ENCODE measurements at places on chromosomes 3 and 15.

GRCh38 chr3:104178680-104179079 lies 1188.0 kb upstream of the ALCAM start:
- no peak for DNase-seq

DNA sequence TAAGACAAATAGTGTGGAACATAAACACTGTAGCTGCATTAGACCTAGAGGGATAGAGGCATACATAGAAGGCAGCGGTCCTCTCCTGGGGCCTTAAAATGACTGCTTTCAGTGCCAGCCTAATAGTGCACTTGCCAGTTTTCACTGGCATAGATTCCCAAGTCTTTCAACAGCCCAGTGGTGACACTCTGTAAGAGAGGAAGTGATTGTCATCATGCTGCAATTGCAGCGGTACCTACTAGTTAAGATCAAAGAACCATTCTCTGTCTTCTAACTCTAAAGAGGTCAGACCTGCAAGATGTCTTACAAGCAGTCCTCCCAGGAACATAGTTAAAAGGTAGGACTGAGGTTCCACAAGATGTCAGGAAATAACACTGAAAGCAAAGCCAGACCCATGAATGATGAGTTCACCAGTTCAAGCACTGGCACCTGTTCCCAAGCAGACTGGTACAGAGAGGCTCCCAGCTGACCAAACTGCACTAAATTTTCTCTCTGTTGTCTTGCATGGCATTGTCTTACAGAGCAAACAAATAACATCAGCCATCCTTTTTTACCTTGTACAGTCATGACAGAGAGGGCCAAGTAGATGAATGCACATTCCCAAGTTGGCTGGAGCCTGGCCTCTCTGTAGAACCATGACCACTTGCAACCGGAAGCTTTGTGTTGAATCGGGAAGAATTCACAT lies 100.5 kb upstream of the SKOR1 start:
- no peak for DNase-seq

GRCh38 chr3:72171463-72171881 lies 386.5 kb upstream of the PROK2 start:
- peak; percentile 78 for DNase-seq

DNA sequence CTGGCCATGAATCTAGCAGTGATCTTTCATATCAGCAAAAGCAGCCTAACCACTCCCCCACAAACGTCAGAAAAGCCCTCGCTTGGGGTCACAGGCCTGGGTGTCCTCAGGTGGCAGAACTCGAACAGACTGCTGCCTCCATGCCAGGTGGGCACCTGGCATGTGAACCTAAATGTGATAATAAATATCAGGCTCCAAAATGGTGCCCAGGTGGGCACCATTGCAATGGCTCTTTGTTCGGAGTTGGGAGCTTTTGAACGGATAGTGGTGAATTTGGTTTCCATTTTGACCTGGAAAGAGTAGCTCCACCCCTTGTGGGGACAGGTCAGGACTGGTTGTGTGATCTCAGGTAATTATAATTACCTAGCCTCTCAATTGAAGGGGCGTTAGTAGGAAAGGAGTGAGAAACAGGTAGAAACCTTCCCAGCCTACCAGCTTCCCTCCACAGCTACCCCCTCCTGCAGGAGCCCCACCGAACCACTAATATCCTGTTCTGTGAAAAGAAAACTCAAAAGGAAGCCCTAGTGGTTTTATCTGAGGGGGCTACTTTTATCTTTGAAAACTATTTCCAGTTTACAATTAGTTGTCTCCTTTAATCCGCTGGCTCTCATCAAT lies 18.1 kb downstream of the MYO1E start:
- DNase-seq, result no peak

DNA sequence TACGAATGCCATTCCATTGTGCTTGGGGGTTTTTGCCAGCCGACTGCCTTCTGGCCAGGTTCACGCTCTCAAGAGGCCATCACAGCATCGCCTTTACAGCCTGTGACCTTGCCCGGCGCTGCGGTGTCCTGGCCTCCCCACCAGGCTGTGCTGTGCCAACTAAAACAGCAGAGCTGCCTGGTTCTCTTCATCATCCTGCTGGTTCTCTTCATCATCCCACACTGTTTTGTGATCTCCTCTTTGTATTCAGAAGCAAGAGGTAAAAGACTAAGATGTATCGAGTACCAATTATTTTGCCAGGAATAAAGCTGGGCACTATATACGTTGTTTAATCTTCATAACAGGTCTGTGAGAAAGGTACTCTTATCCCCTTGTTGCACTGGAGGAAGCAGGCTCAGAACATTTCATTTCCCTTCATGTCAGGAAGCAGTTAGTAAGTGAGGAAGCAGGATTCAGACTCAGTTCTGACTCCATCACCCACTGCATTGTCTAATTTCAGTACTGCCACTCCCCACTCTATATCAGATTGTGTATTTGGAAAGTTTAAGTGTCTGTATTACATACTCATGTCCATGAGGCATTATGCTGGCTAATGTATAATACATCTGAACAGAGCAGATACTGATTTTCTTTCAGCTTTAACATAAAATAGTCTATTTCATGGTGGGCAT lies 92.7 kb downstream of the LRRC28 start:
- peak; percentile 22 for DNase-seq

GRCh38 chr3:141152801-141153678 lies 78.6 kb upstream of the PXYLP1 start:
- DNase-seq, result no peak

GRCh38 chr15:25739687-25740121 lies 123.4 kb downstream of the ATP10A start:
- DNase-seq, result peak; percentile 57

DNA sequence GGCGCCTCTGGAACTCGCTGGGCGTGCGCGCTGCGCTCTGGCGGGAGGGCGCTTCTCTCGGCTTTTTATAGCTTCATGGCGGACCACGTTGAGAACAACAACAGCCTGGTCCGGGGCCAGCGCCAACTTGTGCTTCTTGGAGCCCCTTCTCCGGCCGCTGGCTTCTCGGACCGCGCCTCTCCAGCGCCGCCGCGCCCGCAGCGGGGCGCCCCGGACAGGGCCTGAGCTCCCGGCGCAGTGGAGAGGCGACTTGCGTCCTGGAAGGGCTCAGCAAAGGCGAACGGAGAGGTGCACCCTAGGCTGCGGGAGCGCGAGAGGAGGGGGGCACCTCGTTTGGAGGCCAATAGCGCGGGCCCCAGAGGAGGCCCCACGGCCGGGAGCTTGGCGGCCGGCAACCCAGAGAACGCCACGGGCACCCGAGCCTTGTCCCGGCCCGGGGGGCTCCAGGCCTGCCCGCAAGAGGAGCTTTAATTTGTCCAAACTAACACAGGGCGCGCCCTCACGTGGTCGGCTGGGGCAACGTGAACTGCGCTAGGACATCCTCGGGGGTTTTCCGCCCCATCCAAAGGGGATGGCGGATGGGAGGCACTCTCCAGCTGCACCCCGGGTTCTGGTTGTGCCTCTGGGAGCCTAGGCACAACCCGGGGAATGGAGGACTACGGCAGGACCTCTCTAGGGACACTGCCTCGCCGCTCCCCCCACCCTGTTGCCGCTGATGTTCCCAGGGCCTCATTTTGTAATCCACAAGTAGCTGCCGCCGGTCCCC lies 37.8 kb downstream of the HMCES start:
- DNase-seq, result peak; percentile 86

DNA sequence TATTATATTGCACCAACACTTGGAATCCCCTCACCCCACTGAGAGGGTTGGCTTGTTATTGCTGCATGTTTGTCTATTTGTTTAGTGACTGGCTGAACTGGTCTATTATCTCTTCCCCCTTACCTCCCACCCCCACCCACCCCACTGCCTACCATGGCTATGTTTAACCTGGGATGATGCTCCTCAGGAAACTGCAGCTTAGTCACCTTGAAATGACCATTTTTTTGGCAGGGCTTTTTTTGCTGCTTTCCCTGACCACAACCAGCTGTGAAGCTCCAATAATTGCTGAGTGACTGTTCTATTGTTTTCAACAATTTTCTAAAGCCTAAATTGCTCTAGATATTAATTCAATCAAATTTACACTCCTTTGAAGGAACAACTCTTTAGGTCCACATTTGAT lies 137.9 kb upstream of the CADM2 start:
- no peak for DNase-seq

GRCh38 chr3:128215290-128215689 lies 62.0 kb downstream of the EEFSEC start:
- DNase-seq, result no peak

DNA sequence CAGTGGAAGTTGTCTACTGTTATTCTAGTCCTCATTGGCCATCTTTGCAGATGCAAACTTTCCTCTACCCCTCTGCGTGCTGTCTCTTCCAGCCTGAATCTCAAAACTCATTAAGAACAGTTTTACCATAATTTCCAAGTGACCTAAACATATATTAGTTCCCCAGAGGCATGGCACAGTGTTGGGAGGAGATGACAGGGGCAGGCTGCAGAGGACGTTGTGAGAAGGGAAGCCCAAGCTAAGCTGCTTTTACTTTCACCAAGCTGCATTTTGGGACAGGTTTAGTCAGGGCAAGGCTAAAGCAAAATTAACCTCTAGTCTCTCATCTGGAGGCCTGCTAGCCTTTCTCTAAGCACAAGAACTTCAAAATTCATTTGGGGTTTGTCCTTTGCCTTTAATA lies 318.6 kb upstream of the SATB1 start:
- no peak for DNase-seq

GRCh38 chr3:143363949-143364348 lies 244.4 kb downstream of the CHST2 start:
- no peak for DNase-seq

DNA sequence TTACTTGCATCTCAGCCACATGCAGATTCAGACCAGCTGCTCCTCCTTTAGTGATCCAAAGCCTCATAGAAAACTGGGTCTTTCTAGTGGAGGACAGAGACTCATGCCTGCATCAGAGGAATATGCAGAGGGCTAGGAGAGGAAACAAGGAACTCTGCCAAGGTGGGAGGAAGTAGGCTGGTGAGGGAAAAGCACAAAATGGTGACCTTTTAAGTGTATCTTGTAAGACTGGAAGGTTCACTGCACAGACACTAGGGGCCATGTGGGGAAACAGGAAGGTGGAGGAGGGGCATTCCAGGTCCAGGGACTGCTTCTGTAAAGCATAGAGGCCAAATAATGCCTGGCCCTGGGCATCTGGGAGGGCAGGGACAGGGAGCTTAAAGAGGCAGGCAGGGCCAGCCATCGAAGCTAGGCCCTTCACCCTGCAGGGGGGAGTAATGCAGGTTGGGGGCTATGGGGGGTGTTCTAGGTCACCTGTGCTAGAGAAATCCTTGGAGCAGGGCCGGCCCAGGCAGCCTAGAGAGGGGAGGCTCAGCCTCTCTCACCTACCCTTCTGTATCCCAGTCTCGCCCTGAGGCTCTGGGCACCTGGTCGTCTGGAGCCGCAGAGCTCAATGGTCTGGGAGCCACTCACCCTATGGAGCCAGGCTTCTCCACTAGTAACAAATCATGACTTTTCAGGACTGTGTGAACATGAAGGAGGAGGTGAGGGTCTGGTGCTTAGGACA lies 117.7 kb downstream of the DNAJB8 start:
- DNase-seq, result peak; percentile 15

DNA sequence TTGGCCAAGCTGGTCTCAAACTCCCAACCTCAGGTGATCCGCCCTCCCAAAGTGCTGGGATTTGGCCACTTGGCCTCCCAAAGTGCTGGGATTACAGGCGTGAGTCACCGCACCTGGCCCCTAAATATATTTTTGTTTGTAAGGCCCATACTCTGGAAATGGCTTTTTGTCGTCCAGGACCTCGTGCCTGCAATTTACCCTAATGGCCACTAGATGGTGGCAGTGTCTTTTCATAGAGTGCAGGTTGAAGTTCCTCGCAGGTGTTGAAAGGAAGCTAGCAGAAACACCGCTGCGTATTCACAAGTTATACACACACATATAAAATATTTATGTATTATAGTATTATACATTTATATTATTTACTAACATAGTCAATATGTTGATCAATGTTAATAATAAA lies 97.2 kb downstream of the LRTM1 start:
- peak; percentile 9 for DNase-seq

DNA sequence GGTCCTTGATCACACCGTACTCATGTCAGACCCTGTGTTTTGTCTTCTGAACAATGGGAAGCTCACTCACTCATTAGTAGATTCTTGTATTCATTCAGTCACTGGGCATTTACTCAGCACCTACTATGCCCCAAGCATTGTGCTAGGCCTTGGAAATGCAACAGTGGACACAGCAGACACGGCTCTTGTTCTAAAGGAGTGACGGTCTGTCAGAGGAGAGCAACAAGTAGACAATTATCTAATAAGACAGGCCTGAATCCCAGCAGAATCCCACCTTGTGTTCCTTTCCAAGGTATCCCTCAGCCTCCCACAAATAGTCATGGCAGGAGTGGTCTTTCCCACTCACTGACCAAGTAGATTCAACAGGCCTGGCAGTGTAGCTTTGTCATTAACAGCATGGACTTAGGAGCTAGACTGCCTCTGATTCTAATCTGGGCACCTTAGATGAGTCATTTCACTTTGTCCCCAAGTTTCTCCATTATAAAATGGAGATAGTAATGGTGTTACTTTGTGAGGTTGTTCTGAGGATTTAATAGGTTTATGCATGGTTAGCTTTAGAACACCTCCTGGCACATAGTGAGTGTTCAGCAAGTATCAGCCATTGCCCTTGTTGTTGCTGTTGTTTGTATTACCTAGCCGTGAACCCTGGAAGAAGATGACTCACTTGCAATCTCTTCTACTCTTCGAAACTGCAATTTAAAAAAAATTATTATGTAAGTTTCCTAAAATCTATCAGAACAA lies 69.1 kb downstream of the SSUH2 start:
- peak; percentile 33 for DNase-seq

DNA sequence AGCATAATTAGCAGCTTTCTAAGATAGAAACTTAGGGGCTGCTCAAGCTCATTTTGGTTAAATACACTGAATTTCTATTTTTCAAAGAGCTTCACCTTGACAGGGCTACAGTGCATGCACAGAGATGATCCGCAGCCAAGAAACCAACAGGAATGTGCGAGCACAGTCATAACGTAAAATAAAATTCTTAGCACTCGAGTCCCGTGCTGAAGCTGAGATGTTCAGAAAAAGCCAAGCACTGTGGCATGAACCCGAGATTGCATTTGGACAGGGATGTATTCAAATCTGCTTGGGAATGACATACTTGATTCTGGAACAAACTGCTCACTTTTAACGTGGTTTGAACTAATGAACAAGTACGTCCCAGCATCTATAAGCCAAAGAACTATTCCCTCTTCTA lies 340.3 kb downstream of the FOXP1 start:
- peak; percentile 80 for DNase-seq

DNA sequence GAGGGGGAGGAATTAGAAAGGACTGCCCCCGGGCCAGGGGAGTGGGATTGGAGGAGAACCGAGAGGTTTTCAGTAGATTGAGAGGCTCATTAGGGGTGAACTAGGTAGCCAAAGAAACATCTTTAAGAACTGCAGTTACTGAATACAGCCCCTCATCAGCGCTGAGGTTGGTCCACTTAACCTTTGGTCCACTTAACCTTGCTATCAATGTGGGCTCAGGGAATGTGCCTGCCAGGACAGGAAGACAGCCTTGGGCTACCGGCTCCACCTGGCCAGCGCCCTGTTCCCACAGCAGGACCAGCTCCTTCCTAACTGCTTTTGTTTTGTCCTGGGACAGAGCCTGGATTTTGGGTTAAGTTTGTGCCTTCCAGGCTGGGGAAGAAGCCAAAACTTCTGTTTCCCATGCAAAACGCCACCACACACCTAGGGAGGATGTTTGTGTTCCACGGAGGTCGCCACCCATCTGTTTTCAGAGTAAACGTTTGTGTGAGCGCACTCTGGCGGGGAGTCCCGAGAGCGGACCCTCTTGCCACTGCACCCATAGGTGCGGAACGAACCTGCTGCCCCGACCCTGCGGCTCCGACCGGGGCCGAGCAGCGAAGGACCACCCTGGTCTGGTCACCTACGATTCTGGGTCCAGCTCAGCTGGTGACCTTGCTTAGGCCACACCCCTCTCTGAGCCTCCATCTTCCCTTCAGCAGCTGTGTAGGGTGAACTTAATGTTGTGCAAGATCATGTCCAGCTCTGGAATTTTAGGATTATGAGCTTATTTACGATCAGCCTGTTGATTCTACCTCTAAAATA lies 107.4 kb downstream of the VGLL4 start:
- DNase-seq, result no peak

Measured in fibroblast of the aortic adventitia (primary cell).